NCI-H524 treated with DMSO at 0.1 percent for 48 hours (cell line): ENCODE measurements at places on chromosomes 1 and 21.

GRCh38 chr1:109501644-109502363 is 7.7 kb downstream of the AMIGO1 start:
- no peak for DNase-seq

GRCh38 chr1:69911301-69911801 is 294.0 kb downstream of the LRRC40 start:
- no peak for DNase-seq

DNA sequence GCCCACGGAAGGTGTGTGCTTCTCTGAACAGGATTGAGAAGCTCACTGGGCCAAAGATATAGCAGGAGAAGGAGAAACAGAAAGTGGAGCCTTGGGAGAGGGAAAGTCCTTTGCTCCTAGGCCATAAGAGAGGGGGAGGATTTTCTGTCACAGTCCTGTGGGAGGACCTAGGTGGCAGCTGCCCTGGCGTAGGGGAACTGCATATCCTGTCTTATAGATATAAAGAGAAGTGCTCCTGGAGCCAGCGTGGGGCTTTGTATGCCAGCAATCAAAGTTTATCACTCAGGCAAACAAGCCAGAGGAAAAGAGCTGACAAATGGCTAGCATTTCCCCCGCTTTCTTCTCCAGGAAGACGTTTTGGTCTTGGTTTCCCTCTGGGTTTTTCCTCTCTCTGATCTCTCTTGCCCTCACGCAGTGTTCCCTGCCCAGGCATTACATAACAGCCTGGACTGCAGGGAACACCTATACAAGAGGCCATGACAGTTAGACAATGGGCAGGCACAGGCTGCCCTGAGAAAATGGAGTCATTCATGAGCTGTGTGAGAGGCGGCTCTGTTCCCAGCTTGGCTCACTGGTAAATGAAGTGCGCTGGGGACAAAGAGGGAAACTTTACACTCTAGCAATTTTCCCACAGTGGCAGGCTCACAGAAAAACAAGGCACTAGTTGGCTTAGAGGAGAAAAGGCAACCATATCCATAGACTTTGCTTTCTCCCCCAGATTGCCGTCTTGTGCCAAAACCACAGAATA is 52.5 kb upstream of the ZNF648 start:
- DNase-seq: no peak

DNA sequence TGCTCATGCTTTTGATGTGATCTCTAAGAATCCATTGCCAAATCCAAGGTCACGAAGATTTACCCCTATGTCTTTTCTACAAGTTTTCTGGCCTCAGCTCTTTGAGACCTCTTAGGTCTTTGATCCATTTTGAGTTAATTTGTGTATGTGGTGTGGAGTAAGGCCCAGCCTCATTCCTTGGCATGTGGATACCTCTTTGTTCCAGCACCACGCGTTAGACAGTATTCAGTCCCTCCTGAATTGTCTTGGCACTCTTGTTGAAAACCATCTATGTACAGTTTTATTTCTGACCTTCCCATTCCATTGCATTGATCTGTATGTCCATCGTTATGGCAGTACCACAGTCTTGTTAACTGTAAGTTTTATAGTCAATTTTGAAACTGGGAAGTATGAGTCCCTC is 8.0 kb upstream of the FTCD start:
- no peak for DNase-seq

DNA sequence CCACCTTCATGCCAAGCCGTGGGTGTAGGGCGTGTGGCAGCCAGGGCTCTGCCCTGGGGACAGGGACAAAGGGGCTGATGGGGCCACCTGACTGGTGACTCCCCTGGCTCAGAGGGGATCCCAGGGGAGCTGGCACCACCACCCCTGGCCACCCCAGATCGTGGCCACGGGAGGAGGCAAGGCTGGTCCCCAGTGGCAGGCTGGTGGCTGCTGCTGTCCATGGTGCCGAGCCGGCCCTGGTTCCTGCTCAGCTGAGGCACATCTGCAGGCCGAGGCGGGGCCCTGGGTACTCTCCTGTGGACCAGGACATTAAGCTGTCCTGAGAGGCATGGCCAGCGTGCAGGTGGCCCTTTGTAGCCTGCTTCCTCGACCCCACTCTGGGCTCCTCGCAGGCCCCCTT is 6.5 kb downstream of the PLCH2 start:
- DNase-seq: no peak
